ENCODE measurements at places on chromosomes 2 and 18.

DNA sequence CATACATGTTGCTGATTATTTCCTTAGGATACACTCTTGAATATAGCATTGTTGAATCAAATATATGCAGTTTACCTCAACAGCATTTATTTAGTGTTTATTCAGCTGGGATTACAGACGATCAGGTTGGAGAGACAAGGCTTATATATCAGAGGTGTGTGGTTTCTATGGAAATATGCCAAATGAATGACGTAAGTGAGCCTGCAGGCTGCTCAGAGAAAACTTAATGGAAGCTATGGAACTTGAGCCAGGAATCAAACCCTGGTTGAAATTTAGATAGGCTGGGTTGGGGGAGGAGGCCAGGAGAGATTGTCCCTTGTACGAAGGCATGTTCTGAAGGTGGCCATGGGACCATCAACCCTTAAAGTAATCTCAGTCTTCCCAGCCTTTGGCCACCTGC, 79.5 kb downstream of the INPP4A start:
- H3K36me3 ChIP-seq: no peaks in the 10 kb centered on the region
- no peak overlapping the region for H3K4me3 ChIP-seq
- no peaks in the 10 kb centered on the region for H3K27me3 ChIP-seq
- no peaks in the 10 kb centered on the region for H3K4me1 ChIP-seq

DNA sequence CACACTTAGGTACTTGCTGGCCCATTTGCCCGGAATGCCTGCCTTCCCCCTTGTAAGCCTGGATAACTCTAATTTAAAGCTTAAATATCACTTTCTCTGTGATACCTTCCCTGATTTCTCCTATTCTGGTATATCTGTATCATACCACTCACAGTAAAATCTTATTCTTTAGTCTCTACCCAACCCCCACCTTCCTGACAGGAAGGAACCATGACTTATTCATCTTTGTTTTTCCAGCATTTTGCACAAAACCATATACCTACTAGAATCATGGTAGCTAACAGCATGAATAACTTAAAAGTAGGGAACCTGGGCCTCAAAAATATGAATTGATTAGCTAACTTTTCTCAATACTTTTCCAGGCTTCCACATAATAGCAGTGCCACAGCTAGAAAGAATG, 111.5 kb downstream of the GFPT1 start:
- no peak for DNase-seq
- no peaks in the 10 kb centered on the region for H3K36me3 ChIP-seq
- no peaks in the 10 kb centered on the region for H3K4me1 ChIP-seq
- H3K27ac ChIP-seq: no peak overlapping the region
- H3K27me3 ChIP-seq: no peaks in the 10 kb centered on the region

DNA sequence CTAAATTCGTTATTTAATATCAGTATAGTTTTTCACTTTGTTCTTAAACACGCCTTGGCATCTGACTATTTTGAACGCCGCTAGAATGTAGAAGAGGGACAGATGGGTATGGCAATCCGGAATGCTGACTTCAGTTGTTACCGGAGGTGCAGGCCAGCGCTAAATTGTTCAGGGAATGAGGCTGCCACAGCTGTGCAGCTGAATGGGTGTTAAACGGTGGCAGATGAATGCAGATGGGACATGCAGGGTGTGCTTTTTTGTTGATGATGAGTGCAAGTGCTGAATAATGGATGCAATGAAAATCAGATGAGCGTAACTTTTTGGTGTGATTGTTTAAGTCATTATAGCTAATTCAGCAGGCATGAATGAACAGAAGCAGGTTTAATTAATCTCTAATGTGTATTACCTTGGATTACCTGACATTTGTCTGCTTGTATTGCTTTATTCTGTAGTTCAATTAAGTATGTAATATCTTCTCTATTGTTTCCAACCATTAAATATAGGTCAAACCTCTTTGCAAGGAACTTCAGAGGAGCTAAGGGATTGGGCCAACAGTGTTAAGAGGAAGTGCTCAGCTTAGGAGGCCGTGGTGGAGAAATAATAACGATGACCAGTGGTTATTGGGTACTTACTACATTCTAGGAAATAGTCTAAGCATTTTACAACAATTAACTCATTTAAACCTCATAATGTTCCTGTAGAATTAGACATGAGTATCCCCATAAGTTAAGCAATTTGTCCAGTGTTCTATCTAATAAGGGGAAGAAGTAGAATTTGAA, 11.9 kb upstream of the CREG2 start:
- H3K4me1 ChIP-seq: no peaks in the 10 kb centered on the region
- no peak for DNase-seq
- no peaks in the 10 kb centered on the region for H3K27me3 ChIP-seq
- no peak overlapping the region for H3K27ac ChIP-seq
- H3K4me3 ChIP-seq: no peak overlapping the region
- H3K36me3 ChIP-seq: no peaks in the 10 kb centered on the region

GRCh38 chr2:192978395-192978794, 783.7 kb upstream of the TMEFF2 start:
- H3K4me3 ChIP-seq: no peak overlapping the region
- H3K27me3 ChIP-seq: no peaks in the 10 kb centered on the region
- H3K27ac ChIP-seq: no peak overlapping the region

GRCh38 chr2:11829324-11829946, 83.0 kb downstream of the LPIN1 start:
- H3K4me3 ChIP-seq: peak overlapping the region; percentile 50
- DNase-seq: peak; percentile 41
- no peaks in the 10 kb centered on the region for H3K27me3 ChIP-seq
- peaks cover 31% of the 10 kb centered on the region for H3K4me1 ChIP-seq
- H3K27ac ChIP-seq: peak overlapping the region; percentile 96
- H3K36me3 ChIP-seq: no peaks in the 10 kb centered on the region

- H3K27me3 ChIP-seq: no peaks in the 10 kb centered on the region
- no peak overlapping the region for H3K27ac ChIP-seq
- H3K4me1 ChIP-seq: no peaks in the 10 kb centered on the region
- no peak for DNase-seq
- H3K4me3 ChIP-seq: no peak overlapping the region
Observed at GRCh38 chr2:122899614-122900013, 1125.5 kb upstream of the CNTNAP5 start.

DNA sequence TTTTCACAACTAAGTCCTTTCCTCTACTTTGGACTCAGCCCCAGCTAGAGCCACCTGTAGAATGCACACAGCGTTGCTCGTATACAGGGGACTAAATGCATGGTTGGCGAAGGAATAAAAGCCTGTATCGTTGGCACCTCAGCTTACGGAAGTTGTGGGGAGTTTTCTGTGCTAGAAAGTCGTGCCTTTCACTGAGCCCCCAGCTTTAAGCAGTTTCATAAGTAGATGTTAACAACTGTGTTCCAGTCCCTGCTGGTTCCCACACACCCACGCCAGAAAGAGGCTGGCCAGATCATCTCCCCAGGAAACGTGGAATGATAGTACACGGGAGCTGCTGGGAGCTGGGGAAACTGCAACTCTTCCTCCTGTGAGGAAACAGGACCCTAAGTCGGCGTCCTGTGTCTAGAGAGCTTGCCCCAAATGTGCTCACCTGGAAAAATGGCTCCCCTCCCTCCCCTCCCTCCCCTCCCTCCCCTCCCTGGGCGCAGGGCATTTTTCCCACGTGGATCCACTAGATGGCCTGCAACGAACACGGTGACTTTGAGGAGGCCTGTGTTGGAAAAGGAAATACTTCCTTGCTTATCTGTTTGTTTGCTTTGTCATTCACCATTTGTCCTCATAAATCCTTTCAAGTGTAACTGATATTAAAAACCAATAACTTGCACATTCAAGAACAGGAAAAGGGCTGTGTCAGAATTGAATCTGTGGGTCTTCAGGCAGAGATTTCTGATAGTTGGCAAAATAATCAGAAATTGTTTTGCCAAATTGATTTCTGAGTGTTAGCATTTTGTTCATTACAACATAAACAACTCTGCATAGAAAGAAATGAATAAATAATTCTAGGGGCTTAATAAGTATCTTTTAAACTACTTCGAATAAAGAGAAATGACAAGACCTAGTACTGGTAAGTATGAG, 43.9 kb upstream of the RFX8 start:
- DNase-seq: peak; percentile 40
- H3K27me3 ChIP-seq: no peaks in the 10 kb centered on the region
- H3K4me3 ChIP-seq: peak overlapping the region; percentile 20
- H3K4me1 ChIP-seq: peaks cover 8% of the 10 kb centered on the region

GRCh38 chr2:27959496-27959895, 69.0 kb downstream of the BABAM2 start:
- H3K27me3 ChIP-seq: no peaks in the 10 kb centered on the region
- peaks cover 16% of the 10 kb centered on the region for H3K4me1 ChIP-seq
- H3K36me3 ChIP-seq: no peaks in the 10 kb centered on the region
- no peak overlapping the region for H3K4me3 ChIP-seq
- no peak for DNase-seq
- no peak overlapping the region for H3K27ac ChIP-seq

GRCh38 chr18:59640721-59641120, 56.5 kb downstream of the CCBE1 start:
- no peak overlapping the region for H3K27ac ChIP-seq
- H3K27me3 ChIP-seq: no peaks in the 10 kb centered on the region
- DNase-seq: no peak
- H3K4me1 ChIP-seq: no peaks in the 10 kb centered on the region
- H3K4me3 ChIP-seq: no peak overlapping the region
- no peaks in the 10 kb centered on the region for H3K36me3 ChIP-seq

GRCh38 chr2:50111067-50111466, 920.9 kb downstream of the NRXN1 start:
- no peaks in the 10 kb centered on the region for H3K36me3 ChIP-seq
- H3K27ac ChIP-seq: no peak overlapping the region
- no peak overlapping the region for H3K4me3 ChIP-seq

GRCh38 chr18:13217466-13217961, 1.0 kb upstream of the LDLRAD4 start:
- H3K4me1 ChIP-seq: peaks cover 4% of the 10 kb centered on the region
- H3K4me3 ChIP-seq: peak overlapping the region; percentile 56
- no peak for DNase-seq
- no peak overlapping the region for H3K27ac ChIP-seq
- peaks cover 19% of the 10 kb centered on the region for H3K27me3 ChIP-seq
- no peaks in the 10 kb centered on the region for H3K36me3 ChIP-seq

DNA sequence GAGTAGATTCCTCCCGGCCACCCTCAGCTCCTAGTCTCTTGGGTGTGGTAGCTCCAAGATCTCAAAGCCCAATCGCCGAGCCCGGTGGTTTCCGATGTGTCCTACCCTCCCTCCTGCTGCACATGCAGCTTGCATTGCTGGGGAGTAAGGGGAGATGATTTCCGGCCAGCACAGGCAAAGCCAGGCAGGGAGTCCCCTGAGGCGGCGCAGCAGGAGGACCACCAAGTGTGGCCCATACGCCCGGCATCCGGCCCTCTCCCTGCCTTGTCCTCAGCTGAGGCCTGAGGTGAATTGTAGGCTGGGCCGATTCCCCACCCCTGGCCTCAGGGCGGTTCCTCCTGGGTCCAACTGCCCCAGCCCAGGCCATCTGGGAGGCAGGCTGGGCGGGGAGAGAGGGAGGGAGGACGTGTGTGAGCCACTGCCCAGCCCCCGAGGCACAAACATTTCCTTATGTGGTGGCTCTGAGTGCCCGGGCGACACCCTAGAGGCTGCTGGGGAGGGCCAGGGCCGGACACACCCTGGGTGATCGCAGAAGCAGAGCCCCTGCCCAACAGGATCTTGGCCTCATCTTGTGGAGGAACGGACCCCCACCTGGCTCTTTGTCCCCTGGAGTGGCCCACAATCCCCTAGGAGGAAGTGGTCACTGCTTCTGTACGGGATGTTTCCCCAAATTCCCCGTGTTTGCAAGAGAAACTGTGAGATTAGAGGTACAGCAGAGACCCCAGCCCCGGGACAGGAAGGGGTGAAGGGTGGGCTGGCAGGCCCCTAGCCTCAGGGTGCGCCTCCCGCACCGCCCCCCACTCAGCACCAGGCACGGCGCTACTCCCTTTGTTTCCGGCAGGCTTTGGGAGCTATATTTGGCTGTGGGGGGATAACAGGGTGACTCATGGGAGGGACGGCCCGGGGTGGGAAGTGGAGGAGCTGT, 41.9 kb upstream of the PTMA start:
- peak; percentile 94 for DNase-seq
- peak overlapping the region; percentile 99 for H3K27ac ChIP-seq
- H3K4me1 ChIP-seq: peaks cover 50% of the 10 kb centered on the region
- no peaks in the 10 kb centered on the region for H3K36me3 ChIP-seq
- H3K27me3 ChIP-seq: no peaks in the 10 kb centered on the region

DNA sequence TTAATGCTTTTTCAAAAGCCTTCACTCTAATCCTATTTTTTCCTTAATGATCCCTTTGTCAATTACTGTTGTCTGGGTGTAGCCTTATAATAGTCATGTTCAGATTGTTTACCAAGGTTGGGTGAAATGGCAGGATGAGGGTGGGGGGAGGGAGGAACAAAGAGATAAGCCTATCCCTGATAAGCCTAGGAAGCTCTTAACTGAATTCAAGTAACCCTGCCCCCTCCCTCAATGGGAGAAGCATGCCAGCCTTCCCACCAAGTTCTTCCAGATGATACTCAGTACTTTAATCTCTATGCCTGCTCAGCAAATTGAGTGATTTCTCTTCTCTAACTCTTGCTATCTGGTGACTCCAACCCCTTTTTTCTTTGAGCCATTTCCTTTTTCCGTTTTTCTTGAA, 180.3 kb upstream of the ETAA1 start:
- H3K4me3 ChIP-seq: no peak overlapping the region
- H3K27ac ChIP-seq: no peak overlapping the region
- no peaks in the 10 kb centered on the region for H3K27me3 ChIP-seq
- no peaks in the 10 kb centered on the region for H3K36me3 ChIP-seq
- no peak for DNase-seq

DNA sequence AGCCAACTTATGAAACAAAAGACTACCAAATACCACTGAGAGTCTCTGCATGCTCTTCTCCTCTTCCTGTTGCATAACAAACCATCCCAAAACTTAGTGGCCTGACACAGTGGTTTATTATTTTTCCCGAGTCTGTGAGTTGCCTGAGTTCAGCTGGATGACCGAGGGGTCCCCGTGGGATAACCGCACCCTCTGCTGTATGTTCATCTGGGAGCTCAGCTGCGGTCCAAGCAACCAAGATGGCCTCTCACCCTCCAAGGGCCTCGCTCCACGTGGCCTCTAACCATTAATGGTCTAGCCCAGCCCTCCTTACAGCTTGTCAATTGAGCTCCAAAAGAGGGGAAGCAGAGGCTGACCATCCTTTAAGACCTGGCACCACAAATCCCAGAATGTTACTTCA, 17.1 kb downstream of the ITM2C start:
- H3K27ac ChIP-seq: no peak overlapping the region
- no peak for DNase-seq
- no peaks in the 10 kb centered on the region for H3K4me1 ChIP-seq
- H3K4me3 ChIP-seq: no peak overlapping the region
- no peaks in the 10 kb centered on the region for H3K27me3 ChIP-seq

GRCh38 chr2:221893501-221893900, 321.4 kb upstream of the EPHA4 start:
- no peaks in the 10 kb centered on the region for H3K36me3 ChIP-seq
- no peaks in the 10 kb centered on the region for H3K4me1 ChIP-seq
- H3K27ac ChIP-seq: no peak overlapping the region
- no peak overlapping the region for H3K4me3 ChIP-seq
- no peak for DNase-seq
- 0 out of 2 replicates have a peak, but pooled peaks cover 4% of the 10 kb centered on the region for H3K27me3 ChIP-seq
